ENCODE measurements at places on chromosomes 5 and 9.

GRCh38 chr5:125928663-125929062 is 494.5 kb upstream of the GRAMD2B start:
- DNase-seq = no peak

DNA sequence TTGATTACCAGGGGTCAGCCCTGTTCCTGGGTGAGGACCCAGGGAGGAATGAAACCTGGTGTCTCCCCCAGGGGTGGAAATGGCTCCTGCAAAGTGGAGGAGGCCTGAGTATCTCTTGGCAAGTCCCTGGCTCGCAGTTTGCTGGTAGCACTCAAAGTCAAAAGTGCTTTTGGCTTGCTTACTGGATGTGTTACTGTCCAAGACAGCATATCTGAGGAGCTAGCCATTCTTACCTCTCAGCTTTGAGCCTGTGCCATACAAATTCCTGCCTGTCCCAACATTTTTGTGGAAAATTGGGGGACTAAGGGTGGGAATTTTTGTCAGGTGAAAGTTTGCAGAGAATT is 9.9 kb downstream of the ZNF618 start:
- no peak for DNase-seq

- no peak for DNase-seq
These were observed 140.5 kb downstream of the DIRAS2 start for GRCh38 chr9:90502134-90502533.

DNA sequence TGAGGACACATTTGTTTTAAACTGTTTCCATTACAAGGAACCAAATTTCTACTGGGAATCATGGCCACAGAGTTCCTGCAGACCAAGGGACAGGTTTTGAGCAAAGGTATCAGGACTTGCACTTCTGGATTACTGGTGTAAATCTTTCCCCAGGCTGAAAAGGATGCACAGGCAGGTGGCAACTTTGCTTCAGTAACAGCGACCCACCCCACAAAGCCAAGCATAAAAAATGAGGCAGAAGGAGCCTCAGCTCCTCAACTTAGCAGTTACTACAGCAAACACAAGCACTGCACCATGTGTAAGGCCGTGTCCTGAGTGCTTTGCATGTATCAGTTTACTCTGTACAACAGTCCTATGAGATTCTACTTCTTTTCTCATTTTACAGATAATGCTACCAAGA is 251.9 kb downstream of the EBF1 start:
- no peak for DNase-seq

DNA sequence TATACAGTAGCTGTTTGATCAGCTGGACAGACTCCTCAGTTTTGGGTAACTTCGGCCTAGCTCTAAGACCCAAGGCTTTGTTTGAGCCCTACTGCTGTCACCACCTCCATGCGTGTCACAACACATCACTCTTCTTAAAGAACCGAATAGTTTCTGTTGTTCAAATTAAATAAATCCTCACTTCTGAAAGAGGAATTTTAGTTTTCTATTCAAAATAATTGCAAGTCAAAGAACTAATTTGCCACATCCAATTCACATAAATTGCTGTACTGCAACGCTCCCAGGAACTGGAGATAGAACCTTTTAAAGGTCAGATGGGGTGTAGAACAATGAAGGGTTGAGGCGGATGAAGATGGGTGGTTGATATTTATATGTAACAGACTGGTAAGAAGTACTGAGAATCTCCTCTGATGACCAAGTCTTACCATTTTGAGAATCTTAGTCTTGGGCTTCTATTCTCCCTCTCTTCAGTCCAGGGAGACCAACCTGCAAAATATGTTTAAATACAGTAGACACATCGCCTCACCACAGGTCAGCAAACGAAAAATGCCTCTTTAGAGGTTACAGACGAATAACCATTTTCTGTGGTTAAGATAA is 1.6 kb downstream of the NREP start:
- no peak for DNase-seq

DNA sequence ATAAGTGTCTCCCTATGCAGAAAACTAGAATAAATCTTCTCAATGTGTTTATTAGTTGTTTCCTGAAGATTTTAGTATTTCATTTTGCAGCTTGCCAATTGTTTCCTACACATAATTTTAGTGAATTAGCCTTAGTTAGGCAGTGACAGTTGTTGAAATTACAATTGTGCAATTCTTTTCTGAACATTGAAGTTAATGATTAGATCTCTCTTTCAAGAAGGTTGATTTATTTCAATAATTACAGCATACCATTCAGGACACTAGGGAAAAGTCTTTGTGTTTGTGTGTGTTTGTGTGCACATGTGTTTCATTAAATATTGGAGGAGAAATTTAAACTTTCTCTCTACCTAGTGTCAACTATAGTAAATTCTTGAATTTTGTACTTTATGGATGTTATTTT is 199.6 kb upstream of the MPDZ start:
- DNase-seq = no peak

DNA sequence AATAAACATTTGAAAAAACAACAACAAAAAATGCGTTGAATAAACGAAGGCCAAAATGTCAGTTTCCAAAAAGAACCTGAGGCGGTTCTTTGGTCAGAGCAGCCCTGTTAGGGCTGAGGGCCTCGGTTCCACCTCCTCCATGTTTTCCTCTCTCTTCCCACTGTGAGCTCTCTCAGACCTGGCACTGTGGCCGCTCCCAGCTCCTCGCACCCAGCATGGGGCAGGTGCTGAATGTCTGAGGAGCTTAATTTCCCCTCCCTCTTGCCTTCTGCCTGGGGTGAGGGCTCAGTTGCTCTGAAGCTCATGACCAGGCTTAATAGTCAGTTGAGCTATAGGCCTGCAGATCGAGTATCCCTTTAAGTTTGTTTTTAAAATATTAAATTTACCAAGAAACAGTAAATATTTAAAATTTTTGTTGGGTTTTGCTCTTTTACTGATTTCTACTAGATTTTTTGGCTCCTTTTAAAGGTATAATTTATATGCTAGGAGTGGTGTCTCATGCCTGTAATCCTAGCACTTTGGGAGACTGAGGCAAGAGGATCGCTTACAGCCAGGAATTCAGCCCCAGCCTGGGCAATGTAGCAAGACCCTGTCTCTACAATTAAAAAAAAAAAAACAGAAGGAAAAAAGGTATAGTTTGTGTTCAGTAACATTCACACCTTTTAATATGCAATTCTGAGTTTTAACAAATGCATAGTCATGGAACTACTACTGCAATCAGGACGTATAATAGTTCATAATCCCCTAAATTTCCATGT is 28.1 kb downstream of the DAPK1 start:
- no peak for DNase-seq

GRCh38 chr5:88732181-88732633 is 150.8 kb downstream of the MEF2C start:
- DNase-seq = peak; percentile 44

DNA sequence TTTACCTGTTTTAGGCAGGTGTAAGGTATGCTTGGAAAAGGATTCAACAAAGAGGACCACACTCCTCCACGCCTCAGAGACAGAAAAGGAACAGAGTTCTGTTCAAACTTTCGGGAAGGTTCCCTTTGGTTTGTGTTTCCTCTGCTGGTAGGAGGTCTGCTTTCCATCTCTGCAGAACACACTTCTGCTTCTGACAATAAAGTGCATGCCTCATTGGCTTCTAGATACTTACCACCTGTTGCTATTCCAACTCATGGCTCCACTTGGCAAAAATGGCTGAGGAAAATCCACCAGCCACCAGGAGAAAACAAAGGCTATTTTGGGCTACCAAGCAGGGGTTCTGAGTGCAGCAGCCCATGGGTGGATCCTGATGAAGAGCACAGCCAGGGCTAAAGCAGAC is 112.7 kb downstream of the NRG2 start:
- no peak for DNase-seq

- DNase-seq = no peak
These were observed 348.3 kb downstream of the ISL1 start for GRCh38 chr5:51731421-51732029.

GRCh38 chr9:116275418-116276195 is 122.0 kb downstream of the PAPPA start:
- DNase-seq = no peak

DNA sequence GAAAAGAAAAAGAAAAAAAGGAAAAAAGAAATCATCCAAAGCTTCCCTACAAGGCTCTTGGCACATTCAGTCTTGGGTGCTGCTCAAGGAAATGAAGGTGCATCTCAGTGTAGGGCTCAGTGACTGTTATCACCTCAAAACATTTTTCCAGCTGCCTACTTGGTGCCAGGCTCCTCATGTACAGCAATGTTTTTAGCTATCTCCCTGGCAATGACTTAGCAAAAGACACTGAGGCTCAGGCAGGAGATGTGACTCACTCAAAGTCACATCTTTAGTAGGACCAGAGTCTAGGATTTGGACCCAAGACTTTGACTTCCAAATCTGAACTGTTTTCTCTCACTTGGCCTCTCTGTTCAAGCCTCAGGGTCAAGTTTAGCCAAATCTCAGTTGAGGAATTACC is 264.2 kb downstream of the CRB2 start:
- DNase-seq = no peak

- DNase-seq = no peak
These were observed 161.0 kb upstream of the TUT7 start for GRCh38 chr9:86515221-86515620.

GRCh38 chr5:163190283-163190682 is 247.1 kb upstream of the CCNG1 start:
- DNase-seq = no peak

Measured in CD4-positive, alpha-beta T cell treated with Interleukin-1 beta for 1 hour (primary cell).